Anterior cingulate cortex (tissue), 58 donors: ENCODE measurements at places on chromosomes 3 and 15.

- DNase-seq = peak; percentile 23
Observed at GRCh38 chr3:71907996-71908395, 123.0 kb upstream of the PROK2 start.

DNA sequence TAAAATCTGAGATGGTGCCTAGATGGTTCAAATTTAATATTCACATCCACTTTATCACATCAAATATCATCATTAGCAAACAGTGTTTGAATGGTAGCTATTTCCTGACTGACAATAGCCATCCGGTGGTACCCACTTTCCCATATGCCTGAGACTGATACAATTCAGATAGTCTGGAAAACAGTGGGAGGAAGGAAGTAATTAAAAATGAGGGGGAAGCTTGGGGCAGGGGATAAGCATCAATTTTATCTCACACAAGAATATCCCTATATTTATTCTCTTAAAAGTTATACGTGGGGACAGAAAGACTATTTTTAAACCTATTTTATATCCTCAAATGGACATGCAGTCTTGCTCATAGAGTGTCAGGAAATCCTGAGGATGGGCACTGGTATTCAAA lies 122.5 kb upstream of the GAP43 start:
- no peak for DNase-seq

- no peak for DNase-seq
Observed at GRCh38 chr3:7607676-7608075, 746.8 kb downstream of the GRM7 start.

DNA sequence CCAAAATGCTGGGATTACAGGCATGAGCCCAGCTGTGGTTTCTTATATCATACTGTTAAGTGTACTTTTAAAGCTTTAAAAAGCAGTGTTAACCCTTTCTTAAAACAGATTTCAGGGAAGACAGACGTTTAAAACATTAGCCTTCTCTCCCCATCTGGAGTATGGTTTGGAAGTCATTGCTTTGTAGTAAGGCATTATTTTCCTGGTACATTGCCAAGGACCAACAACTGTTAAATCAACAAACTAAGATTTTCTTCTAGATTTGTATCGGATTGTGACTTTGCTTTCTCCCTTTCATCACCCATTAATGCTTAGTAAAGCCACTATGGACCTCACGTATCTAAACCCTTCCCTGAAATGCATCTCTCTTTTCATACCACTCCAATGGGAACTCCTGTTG lies 50.5 kb downstream of the UBE2E1 start:
- DNase-seq = no peak

DNA sequence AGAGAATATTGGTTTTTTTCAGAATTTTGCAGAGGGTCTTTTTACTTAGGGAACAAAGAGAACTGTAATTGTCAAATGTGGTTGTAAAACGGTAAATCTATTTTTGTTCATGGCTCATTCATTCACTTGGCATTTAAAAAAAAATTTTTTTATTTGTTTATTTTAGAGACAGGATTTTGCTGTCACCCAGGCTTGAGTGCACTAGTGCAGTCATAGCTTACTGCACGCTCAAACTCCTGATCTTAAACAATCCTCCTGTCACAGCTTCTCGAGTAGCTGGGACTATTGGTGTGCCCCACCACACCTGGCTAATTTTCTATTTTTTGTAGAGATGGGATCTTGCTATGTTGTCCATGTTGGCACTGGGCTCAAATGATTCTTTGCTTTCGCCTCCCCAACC lies 301.8 kb downstream of the LPP start:
- DNase-seq = no peak

GRCh38 chr3:171038342-171038741 lies 11.8 kb upstream of the SLC2A2 start:
- DNase-seq = no peak

DNA sequence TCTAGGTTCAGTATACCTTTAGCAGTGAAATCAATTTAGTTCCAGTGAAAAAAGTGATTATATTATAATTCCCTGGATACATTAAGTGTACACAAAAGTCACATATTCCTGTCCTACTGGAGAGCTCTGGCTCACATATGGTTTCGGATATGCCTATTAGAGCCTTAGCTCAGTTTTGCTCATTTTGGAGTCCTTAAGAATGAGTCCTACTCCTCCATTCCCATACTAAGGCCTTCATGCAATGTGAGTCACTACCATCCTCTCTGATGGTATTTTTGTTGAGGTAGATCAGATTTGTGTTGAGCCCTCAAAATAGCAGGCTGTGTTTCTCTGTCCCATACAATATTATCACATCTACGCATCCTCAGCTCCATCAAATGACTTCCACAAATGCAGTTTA lies 294.2 kb upstream of the COL8A1 start:
- DNase-seq = no peak

DNA sequence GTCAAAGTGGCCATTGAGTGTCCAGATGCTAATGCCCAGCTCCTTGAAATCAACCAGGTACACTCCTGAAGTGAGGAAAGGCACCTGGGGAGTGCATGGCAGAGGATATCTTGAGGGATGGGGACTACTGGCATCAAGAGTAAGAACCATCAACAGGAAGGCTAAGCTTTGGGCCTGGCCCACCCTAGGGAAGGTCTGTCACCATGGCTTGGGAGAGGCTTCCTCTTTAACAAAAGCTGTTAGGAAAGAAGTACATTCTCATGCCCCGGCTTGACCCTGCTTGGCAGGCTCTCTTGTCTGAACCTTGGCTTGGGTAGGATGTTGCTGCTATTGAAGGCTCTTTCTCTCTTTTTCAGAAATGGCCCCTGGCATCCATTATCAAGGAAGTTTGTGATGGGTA lies 43.7 kb upstream of the TUBGCP5 start:
- DNase-seq = no peak

GRCh38 chr3:119976214-119976613 lies 118.0 kb downstream of the GSK3B start:
- DNase-seq = no peak

- no peak for DNase-seq
Observed at GRCh38 chr3:141104151-141104821, 53.1 kb downstream of the SPSB4 start.

GRCh38 chr3:19012846-19013245 lies 135.5 kb upstream of the KCNH8 start:
- no peak for DNase-seq
